ENCODE measurements at places on chromosomes 3 and 15. TPM values are rescaled to one million over a fixed set of nuclear protein-coding genes. Genes with fewer than 3 reads are reported as not detected.

The EFHB gene
- total RNA-seq, result 0.58 TPM

The CCR4 gene
- total RNA-seq, result not detected

The SEMA7A gene
- total RNA-seq, result 1.5 TPM

The PTX3 gene
- total RNA-seq, result 0.52 TPM

The ITIH3 gene
- 0.55 TPM for total RNA-seq

The FAM107A gene
- 115 TPM for total RNA-seq

Measured in left ventricle myocardium inferior (tissue), 1 donor.